Activated CD4-positive, alpha-beta memory T cell treated with anti-CD3 and anti-CD28 coated beads, Interleukin-2, amount 10 ng/mL, durations not matched to agents 7 days and 5 days (primary cell): ENCODE measurements at places on chromosomes 5 and 9.
A peak's percentile ranks its signal among the peaks of the same experiment; 100 is the strongest.

GRCh38 chr5:39755986-39756385 is 331.2 kb upstream of the DAB2 start:
- DNase-seq = no peak

GRCh38 chr9:7058473-7058872 is 300.7 kb downstream of the KDM4C start:
- DNase-seq = no peak

- DNase-seq = no peak
Measured at GRCh38 chr9:137434498-137435380, 6.4 kb downstream of the ENTPD8 start.

- no peak for DNase-seq
Measured at GRCh38 chr9:35518981-35519679, 29.2 kb downstream of the RUSC2 start.

DNA sequence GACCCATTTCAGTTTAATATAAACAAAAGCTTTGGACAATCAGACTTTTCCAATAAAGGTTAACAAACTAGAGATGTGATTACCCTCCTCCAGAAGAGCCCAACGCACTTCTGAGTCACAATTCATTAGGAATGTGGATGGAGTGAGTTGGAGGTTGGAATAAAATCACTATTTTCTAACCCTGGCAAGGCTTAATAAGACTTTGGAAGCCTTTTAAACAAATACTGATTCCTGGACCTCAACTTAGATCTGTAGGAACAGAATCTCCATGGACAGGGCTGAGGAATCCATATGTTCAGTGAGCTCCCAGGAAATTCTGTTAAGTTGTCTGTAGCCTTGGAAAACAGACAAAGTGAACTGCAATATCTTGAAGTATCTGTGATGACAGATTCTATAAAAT is 233.5 kb upstream of the ELL2 start:
- DNase-seq = no peak

DNA sequence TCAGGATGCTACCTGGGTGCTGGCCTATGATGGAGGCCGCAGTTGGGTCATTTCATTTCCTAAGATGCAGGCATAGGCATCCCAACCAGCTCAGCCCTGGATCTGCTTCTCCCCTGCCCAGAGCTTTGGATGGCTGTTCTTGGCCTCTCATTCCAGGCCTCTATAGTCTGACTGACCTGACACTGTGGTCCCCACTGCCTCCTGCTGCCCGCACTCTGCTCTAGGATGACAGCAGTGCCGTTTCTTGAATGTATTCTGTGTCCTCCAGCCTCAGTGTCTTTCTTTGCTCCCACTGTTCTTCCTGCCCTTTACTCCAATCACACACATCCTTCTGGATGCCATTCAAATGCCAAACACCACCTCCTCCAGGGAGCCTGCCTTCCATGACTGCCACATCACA is 235.7 kb downstream of the HSPA4 start:
- no peak for DNase-seq

DNA sequence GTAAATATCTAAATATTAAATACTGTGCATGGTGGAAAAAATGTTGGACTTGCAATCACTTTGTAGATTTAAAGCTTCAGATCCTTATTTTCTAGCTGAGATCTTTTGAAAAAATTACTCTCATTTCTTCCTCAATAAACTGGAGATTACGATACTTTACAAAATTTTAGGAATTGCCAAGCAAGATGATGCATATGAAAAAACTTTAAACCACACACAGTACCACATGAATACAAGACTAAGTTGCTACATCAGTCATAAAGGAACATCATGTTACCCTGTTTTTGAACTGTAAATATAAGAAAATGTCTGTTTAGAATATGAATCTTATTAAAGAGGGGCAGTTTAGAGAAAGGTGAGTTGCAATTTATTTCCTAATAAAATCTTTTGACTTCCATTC is 703.6 kb upstream of the NUDT12 start:
- no peak for DNase-seq

GRCh38 chr9:95756986-95757385 is 118.5 kb upstream of the ERCC6L2 start:
- DNase-seq = no peak

DNA sequence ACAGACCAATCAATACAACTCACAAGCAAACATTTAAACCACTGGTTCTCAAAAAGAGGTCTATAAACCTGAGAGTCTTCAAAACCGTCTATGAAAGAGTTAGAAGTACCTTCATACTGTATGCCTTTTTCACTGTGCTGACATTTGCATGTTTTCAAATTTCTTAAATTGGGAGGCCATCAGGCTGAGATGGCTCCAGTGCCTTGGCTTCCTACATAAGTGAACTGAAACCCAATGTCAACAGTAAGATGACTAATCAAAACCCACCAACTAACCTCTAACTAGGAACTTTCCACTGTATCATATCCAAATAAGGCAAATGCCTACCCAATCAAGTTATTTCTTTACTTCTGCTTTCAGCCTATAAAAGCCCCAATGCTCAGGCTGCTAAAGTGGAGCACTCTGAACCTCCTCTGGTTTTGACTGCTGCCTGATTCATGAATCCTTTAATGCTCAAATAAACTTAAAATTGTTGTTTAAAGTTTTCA is 35.1 kb downstream of the FAM13B start:
- no peak for DNase-seq

DNA sequence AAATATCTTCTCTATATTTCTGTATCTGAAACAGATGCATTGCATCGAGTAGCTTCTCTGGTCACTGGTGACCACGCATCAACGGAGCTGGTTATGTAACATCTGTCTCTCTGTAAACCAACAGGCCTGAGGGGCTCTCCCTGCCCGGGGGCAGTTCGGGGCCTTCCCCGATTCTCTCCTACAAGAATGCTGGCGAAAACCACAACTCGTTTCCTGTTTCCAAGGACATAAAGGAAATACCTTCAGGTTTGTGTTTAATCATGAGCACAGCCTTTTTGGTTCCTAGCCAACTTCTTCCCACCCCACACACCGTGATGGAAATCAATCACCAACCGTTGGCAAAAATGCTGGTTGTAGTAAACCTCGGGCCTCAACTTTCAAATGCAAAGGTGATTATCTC is 25.1 kb downstream of the GDNF start:
- DNase-seq = no peak

GRCh38 chr9:33440204-33440603 is 7.2 kb downstream of the AQP3 start:
- no peak for DNase-seq

- no peak for DNase-seq
Measured at GRCh38 chr5:141914199-141914743, 9.4 kb upstream of the DELE1 start.

GRCh38 chr9:79862921-79863890 is 291.4 kb downstream of the TLE4 start:
- no peak for DNase-seq

DNA sequence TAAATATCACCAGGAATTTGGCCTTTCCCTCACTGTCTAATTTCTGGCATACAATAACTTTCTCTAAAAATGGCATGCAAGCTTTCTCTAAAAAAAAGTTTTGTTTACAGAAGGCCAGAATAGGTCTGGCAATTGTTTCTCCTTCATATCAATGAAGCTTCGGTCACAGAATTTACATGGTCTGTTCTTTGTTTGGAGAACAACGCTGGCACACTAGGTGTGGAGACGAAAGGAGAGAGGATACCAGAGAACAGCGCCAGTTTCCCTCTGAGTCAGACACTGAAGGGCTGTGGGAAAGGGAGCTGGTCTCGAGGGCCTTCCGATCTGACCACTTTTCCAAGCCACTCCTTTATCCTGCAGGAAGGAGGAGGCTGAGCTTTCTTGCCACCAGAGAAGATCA is 60.1 kb upstream of the ITGA1 start:
- no peak for DNase-seq

GRCh38 chr9:20903212-20903611 is 128.2 kb downstream of the HACD4 start:
- no peak for DNase-seq

DNA sequence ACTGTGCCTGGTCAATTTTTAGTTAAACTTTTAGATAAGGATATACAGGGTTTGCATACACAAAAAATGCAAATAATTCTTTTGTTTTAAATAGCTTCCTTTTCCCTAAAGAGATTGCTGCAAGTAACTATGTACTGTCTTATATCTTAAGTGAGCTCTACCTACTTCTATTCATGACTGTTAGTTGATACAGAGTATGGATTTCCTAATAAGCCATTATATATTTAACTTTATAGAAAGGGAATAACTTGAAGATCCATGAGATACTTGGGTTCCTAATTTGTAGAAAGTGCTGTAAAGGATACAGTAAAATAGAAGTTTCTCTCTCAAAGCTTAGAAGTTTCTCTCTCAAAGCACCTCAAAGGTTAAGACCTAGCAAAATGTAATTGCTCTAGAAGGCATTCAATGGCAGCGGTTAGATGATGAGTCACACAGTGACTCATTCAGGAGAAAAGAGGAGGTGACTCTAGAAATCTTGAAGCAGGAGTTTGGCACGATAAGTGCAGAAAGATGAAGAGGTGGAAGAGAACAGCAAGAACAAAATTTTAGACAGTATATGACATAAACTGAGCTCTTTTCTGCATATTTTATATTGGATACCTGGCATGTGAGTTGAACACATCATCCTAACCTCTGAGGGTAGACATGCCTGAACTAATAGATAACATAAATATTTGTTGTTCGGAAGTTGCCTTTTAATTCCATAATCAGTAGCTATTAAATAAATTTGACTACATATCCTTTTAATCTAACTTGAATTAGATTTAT is 5.5 kb upstream of the DNAJC21 start:
- peak; percentile 38 for DNase-seq

DNA sequence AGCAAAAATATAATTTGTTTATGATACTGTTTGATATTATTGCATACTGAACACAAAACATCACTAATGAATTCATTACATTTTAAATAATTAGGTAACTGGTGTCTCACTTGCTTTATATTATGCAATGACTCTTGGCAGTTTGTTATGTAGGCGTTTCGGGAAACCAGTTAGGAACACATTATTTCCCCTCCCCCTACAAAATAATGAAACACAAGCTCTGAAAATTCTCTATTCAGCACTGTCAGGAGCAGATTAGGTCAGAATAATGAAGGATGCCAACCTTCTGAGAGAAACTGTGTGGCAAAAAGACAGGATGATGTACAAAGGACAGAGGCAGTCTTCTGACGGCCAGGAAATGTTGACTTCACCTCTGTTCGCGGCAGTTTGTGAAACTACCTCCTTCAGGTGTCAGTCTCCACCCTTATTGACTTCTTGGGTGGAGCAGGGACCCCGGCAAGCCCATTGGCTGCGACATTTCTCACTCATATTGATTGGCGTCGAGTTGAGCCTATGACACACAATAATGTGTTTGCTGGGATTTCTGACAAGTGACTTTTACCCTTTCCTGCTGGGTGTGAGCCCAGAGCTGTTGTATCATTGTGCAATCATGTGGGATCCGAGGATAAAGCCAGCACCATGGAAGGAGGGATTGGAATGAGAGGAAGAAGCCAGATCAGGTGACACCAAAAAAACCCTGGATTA is 33.9 kb downstream of the SH3PXD2B start:
- DNase-seq = peak; percentile 55

- DNase-seq = no peak
Measured at GRCh38 chr5:72145348-72145747, 38.1 kb downstream of the MAP1B start.

DNA sequence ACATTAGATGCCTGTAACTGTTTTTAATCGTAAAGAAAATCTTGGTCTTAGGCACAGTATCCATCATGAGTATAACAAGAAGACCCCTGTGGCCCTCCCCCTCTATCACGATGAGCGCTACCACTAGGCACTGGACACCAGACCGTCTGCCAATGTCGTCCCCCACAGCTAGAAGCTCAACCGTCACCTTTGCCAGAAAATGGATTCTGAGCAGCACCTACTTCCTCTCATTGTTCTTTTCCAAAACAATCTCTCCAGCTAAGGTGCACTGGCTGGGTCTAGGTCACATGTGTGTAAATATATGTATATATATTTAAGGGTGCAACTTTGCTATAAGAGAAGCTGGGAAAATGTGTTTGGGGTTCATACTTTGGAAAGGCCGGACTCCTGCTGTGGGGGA is 15.7 kb upstream of the SSBP2 start:
- no peak for DNase-seq

DNA sequence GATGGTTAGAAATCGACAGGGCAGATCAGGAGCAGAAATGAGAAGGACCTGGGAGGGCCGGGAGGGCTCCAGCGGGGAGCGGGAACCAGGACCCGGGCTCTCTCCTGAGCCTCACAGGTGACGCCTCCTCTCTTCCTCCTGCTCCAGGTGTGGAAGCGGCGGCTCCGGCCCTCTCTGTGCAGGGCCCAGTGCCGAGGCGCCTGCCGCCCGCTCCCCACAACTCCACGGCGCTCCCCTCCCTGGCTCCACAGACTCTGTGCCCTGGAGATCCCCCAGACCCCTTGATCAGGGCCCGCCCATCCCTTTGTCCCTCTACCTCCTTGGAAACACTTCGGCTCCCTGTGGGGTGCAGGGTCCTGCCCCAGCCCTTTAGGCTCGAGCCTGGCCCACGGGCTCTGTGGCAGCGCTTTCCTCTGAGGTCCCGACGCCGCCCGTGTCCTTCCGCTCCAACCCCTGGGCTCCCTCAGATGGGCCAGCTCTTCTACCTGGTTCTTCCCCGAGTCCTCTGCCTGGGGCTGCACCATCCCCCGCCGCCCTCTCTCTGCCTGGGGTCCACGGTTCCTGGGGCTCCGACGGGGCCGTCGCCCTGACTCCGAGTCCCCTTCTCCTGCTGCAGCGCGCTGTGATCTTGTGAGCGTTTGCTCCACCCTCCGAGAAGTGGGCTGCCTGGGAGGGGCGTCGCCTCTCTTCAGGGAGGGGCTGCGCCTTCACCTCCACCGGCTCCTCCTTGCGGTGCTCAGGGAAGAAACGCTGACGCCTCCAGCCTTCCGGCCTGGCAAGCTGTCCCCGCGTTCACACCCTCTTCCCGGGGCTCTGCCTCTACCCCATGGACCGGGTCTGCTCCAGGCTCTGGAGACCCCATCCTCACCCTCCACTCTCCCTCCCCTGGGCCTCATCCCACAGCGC is 22.4 kb upstream of the SLC6A3 start:
- DNase-seq = no peak

GRCh38 chr5:95870105-95870672 is 47.7 kb upstream of the GLRX start:
- peak; percentile 37 for DNase-seq

GRCh38 chr5:175657593-175658271 is at the start of gene HRH2:
Gene HRH2 (plus strand): TSS chr5:175658071. CDS start chr5:175683234, 25,163 bp downstream.
- peak; percentile 65 for DNase-seq

DNA sequence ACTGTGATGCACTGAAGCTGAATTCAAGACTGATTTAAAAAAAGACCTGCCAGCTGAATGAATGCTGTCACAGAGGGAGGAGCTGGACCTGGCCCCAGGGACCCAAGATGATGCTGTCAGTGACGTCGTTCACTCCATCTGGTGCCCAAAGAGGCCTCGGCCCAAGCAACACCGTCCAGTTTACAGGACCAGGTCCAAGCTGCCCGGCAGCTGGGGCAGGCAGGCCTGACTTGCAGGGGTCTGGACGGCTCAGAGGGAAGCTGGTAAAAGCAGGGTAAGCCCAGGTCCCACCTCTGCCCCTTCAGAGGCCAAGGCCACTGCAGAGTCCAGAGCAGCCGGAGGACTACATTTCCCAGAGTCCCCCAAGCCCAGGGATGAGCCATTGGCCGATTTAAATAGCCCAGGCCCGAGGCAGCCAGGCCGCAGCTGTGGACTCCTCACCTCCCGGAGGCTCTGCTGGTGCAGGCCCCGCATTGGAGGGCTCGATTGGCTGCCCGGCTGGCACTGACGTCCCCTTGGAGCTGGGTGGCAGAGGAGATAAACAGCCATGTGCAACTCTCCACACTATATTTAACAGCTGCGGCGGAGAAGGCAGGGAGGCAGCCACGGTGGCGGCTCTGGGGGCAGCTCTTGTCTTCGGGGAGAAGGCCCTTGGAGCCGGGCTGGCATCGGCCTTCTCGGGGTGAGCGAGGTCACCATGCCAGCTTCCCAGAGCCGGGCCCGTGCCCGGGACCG is at the start of gene PLPP7:
Gene PLPP7, plus strand, starts transcription at position 423 of the 735 bp plus-strand sequence. Its CDS starts 275 bp downstream, at position 698.
- DNase-seq = no peak
